ENCODE measurements at places on chromosomes 16 and 17.

DNA sequence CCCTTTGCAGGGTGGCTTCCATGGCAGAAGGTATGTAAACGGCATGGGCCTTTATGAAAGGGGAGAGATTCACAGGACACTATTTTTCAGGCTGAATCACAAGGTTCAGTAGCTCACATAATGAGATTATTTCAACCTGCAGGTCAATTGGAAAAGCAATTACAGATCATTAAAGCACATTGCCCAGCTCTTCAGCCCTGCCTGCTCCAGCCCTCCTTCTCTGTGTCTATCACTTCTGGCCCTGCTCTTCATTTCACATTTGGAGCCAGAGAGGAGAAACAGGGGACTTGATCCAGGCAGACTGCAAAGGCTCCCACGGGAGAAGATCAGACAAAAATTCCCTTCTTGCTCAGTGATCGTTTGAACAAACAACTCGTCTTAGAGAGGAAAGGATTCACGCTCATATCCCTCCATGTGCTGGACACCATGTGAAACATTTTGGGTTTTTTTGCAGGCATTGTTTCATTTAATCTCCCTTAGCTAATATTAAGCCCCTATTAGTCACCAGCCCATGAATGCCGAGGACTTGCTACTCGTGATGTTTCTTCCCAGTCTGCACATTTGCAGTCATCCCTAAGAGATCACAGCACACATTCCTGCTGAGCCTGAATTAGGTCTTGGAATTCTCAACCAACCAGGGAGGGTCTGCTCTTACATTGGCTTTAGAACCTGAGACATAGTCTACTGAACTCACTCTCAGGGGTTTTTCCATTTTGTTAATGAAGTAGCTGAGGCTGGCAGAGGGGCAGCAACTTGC, 443.9 kb upstream of the CCL2 start:
- DNase-seq = no peak

DNA sequence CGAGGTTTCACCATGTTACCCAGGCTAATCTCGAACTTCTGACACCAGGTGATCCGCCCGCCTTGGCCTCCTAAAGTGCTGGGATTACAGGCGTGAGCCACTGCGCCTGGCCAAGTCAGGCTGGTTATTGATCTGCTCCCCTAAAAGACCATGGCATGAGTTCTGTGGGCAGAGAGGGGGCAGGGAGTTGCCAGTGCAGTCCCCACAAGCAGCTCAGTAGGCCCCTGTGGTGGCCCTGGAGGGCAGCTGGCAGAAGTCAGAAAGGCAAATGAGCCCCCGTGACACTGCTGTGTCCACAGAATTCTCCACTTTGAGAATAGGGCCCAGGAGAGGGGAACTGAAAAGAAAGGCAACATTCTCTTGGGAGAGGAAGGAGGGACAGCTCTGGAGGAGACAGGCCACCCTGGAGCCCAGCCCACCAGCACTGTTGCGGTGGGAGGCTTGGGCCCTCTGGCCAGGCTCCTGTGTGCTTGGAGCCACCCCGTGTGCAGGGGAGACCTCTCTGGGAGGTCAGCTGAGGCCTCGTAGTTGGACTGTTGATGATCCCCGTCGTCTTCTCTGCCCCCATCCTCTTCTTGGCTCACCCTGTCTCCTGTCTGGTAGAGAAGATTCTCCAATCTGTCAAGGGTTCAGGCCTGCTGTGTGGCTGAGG, 2.1 kb upstream of the AMDHD2 start:
- no peak for DNase-seq

- DNase-seq = no peak
Observed at GRCh38 chr17:65886315-65887245, 305.4 kb downstream of the CEP112 start.

- DNase-seq = no peak
Observed at GRCh38 chr16:8966817-8967131, 3.1 kb upstream of the USP7 start.

GRCh38 chr16:75805946-75806345, 79.7 kb upstream of the CPHXL start:
- DNase-seq = no peak

- DNase-seq = no peak
Observed at GRCh38 chr17:4436846-4437245, 3.1 kb downstream of the SPNS3 start.

GRCh38 chr17:42198897-42199296, 4.6 kb upstream of the GHDC start:
- no peak for DNase-seq

DNA sequence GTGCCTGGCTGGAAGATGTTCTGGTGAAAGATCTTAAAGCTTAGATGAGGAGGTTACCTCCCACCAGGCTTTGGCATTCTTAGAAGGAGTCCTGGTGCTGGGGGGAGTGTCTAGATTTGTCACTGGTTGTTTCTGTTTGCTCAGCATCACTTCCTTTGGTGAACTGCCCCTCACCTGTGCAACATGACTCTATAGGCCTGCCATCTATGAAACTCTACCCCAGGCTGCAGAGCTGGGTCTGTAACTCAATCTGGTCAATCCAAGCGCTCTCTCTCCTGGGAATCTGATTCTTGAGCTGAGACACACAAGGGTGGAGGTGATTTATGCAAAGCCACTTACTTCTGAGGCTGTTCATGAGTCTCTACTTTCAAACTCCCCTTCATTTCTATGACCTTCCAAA, 399.4 kb downstream of the NPIPA7 start:
- DNase-seq = peak; percentile 75

DNA sequence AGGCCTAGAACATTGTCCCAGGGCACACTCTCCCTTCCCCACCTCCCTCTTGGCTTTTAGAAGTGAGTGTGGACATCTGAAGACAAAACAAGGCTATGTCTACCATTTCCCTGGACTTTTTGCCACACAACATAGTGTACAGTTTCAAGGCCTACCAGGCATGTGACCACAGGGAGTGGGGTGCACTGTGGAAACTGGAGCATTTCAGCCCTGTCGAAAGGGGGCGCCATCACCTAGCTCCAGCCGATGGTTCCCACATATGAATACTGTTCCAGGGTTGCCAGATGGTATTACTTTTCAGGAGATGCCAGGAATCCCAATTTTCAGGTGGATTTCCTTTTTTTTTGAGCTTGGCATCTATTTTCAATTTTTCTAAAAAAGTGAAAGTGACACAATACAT, 140.7 kb downstream of the KATNIP start:
- peak; percentile 21 for DNase-seq

GRCh38 chr17:72429066-72429638, 308.3 kb downstream of the SOX9 start:
- no peak for DNase-seq

DNA sequence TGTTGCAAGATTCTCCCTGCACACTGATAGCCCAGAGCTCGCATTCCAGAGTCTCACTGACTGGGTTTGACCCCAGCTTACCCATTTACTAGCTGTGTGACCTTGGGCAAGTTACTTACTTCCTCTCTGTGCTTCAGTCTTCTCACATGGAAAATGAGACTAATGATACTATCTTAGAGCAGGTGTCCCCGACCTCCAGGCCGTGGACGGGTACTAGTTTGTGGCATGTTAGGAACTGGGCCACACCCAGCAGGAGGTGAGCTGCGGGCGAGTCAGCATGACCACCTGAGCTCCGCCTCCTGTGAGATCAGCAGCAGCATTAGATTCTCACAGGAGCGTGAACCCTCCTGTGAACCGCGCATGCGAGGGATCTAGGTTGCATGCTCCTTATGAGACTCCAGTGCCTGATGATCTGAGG, 15.8 kb downstream of the ANKFY1 start:
- peak; percentile 50 for DNase-seq

- no peak for DNase-seq
Observed at GRCh38 chr16:4103745-4104144, 12.5 kb downstream of the ADCY9 start.

DNA sequence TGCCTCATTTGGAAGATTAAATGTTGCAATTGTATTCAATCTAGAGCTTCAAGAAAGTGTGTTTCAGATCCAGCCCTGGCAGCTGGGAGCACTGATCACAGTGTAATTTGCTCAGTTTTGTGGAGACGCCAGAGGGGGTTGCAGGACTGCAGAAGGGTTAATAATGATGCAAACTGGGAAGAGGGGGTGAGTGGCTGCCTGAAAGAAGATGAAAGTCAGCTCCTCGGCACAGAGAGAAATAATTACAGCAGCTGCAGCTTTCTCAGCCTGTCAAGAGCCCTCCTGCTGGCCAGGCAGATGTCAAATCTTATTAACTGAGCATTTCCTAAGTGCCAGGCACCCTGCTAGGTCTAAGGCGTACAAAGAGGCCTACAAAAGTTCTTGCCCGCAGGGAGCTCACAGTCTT, 97.7 kb downstream of the ZNF18 start:
- no peak for DNase-seq

GRCh38 chr17:11979795-11980194, 17.5 kb downstream of the ZNF18 start:
- DNase-seq = no peak

DNA sequence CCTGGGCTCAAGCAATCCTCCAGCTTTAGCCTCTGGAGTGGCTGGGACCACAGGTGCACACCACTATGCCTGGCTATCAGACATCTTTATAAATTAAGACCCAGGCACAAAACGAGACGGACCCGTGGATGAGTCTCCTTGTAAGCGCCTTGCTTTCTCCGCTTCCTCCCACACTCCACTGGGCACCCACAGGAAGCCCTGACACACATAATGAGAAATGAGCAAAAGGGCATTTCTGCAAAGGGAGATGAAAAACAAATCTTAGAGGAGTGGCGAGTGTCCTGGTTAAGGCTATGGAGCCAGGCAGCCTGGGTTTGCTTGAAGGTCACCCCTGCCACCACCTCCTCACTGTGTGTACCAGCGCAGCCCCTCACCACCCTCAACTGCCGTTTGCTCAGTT, 56.3 kb downstream of the XYLT1 start:
- no peak for DNase-seq

GRCh38 chr16:89828870-89829629, 775 bp downstream of the SPIRE2 start:
- no peak for DNase-seq

DNA sequence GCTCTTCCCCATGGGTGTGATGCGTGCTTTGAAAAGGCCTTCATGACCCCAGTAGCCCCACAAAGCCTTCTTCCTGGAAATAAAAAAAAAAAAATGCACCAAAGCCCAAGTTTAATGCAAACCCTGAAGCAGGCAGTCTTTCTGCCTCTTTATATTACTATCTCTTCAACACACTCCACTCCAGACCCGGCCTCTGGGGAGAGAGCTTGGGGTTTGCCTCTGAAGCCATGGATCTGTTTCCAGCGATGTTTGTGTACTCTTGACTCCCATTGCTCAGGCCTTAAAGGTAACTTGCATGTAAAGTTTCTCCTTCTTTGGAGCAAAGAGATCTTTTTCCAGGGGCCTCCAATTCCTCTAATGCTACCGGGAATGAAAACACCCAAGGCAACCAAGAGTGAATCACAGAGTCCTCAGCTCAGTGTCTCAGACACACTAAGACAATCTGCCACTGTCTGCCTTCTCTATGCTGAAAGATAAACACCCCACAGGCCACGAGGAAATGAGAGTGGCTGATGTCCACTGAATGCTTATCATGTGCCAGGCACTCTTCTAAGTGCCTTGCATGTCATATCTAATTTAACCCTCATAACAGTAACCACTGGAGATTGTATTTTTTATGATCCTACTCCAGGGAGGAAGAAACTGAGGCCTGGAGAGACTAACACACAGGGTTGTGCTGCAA, 56.4 kb upstream of the AKTIP start:
- no peak for DNase-seq

GRCh38 chr16:78147911-78148401, 48.5 kb downstream of the WWOX start:
- no peak for DNase-seq

DNA sequence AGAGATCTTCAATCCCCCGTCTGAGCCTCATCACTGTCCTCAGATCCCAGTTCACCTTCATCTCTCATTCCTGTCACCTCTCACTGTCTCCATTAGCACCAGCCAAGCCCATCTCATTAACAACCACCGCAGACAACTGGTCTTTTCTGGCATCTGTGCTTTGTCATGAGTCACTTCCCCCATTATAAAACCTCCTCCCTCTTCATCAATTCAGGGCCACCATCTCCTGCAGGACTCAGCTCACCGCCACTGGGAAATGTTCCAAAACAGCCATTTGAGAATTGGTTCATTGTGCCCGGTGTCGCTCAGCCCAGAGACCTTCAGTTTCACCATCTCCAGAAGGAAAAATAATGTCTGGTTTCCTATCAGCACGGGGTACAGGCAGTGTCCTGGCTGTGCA, 56.9 kb upstream of the TEKT3 start:
- DNase-seq = no peak

DNA sequence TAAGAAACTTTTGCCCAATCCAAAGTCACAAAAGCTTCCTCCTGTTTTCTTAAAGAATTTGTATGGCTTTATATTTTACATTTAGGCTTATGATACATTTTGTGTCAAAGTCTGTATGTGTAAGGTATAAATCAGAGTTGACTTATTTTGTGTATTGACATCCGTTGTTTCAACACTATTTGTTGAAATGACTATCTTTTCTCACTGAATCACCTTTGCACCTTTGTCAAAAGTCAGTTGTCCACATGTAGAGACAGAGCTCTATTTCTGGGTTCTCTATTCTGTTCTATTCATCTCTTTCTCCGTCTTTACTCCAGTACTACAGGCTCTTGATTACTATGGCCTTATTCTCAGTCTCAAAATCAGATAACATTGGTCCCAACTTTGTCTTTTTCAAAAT, 73.2 kb downstream of the C16orf78 start:
- DNase-seq = no peak

- DNase-seq = peak; percentile 10
Observed at GRCh38 chr16:56479469-56479868, 28.1 kb downstream of the OGFOD1 start.

DNA sequence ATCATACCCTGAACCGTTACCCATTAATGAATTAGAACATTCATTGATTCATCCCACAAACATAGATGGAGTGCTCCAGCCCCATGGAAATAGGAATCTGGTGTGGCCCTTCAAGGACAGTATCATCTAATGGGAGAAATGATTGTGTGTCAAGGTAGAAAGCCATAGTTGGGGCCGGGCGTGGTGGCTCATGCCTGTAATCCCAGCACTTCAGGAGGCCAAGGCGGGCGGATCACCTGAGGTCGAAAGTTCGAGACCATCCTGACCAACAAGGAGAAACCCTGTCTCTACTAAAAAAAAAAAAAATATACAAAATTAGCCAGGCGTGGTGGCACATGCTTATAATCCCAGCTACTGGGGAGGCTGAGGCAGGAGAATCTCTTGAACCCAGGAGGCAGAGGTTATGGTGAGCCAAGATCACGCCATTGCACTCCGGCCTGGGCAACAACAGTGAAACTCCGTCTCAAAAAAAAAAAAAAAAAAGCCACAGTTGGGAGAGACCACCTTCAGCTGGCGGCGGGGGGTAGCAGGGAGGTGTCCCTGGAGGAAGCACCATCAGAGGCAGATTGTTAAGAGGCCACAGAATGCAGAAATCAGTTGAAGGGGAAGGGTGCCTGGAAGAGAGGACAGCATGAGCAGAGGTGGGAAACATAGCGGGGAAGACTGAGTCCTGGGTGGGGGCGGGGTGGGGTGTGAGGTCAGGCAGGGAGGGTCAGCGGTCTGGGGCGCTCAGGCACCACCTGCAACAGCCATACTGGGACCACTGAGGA, 60.0 kb downstream of the USP22 start:
- no peak for DNase-seq

- DNase-seq = no peak
Observed at GRCh38 chr17:17347956-17348871, 45.0 kb downstream of the NT5M start.

GRCh38 chr17:34826332-34826731, 134.9 kb downstream of the CCT6B start:
- DNase-seq = no peak
